ENCODE measurements at places on chromosomes 2 and 18.

- DNase-seq = no peak
Measured at GRCh38 chr18:26003817-26004216, 86.6 kb downstream of the SS18 start.

GRCh38 chr2:197704434-197705120, 592 bp upstream of the MARS2 start:
- no peak for DNase-seq

GRCh38 chr2:126699716-126700581, 44.0 kb downstream of the GYPC start:
- no peak for DNase-seq

- DNase-seq = no peak
Measured at GRCh38 chr2:69570474-69570873, 73.1 kb downstream of the AAK1 start.

GRCh38 chr2:64192664-64193105, 48.5 kb upstream of the PELI1 start:
- DNase-seq = no peak

DNA sequence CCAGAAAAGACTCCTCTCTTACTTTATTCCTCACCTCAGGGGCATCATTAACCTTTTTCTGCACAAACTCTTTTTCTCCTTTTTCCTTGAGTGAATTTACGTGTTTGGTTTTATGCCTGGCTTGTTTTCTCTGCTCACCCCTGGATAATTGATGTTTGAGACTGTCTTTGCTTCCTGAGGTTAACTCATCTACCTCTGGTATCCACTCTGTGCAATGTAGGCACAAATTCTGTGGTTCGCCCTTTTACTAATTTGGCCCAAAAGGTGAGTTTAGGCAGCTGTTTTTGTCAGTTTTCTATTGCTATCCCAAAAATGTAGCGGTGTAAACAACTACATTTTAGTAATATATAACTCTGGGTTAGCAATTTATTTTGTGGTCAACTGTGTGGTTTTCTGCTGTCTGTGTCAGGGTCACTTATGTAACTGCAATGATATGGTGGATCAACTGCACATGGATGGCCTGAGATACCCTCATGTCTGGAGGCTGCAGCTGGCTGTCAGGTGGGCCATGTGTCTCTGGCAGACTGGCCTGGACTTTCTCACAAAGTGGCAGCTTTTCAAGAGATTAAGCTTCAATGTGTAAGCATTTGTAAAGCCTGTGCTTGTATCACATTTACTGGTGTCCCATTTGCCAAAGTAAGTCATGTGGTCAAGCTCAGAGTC, 329.7 kb downstream of the FSIP2 start:
- DNase-seq = no peak

GRCh38 chr18:49645841-49646351, 84.0 kb downstream of the LIPG start:
- DNase-seq = no peak

DNA sequence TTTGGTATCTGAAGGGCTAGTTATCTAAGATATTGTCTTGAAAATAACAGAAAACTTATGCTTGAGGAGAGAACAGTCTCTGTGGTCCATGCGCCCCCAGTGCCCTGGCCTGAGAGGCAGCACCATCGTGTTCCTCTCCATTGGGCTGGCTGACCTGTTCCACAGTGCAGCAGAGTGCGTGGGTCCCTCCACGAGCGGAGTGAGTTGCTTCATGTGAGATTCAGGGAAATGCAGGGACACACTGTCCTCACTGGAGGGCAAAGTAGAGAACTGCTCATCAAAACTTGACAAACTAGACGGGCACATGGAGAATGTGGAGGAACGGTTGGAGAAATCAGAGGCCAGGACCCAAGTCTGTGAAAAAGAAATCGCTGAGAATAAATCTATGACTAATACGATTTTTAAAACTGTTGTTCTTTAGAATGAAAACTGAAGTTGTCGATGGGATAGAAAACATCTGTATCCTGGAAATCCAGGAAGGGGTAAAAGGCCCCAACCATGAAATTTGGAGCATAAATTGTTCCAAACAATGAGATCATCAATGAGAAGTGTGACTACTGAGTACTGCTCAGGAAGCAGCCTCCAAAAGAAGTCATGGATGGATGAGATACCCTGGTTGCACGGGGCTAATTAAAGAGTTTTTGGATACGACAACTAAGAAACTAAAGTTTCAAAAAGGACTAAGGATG, 58.1 kb downstream of the REV1 start:
- DNase-seq = no peak

GRCh38 chr2:105582952-105583660, 161.6 kb upstream of the NCK2 start:
- no peak for DNase-seq

GRCh38 chr2:168462543-168463045, 6.5 kb downstream of the CERS6 start:
- DNase-seq = no peak

DNA sequence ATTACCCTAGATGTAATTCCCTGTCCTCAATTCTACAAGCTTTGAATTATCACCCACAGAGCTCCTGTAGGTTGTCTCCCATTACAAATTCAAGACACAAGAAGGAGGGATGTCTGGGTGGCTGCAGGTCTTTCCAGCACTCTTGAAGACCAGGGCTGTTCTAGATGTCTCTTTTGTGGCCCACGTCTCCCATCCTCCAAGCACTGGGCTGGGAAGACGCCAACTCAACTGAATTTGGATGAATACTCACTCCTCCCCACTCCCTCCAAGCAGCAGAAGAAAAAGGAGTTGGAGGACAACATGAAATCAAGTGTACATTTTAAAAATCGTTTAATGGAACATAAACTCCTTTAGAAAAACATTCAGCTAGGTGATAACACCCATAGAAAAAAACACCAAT, 31.2 kb downstream of the SMAD7 start:
- DNase-seq = no peak

DNA sequence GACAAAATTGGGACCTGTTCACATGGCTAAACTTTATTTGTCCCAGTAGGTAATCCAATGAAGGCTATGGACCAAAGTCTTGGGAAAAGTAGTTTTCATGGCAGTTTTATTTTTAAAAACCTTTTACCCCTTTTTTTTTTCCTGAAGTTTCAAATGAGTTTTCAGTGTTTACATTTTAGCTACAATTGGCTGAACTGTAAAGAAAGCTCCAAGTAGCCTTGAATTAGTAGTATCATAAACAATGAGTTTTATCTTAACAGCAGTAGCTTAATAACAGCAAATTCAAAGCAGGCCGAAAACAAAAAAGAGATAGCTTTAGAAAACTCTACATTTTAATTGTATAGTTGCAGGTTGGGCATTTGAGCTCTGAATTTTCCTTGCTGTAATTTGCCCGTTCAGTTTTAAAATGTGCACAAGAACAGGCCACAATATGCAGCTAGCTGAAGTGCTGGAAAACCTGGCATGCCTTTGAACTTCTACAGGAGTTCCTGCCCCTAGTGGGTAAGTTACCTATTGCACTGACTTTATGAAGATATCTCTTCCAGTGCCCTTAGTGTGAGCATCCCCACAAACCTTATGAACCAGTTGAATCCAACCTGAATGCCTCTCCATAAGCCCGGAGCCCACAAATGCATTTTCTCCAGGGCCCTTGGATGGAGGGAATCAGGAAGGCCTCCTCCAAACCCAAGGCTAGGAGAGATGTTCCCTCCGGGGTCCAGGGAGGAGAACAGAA, 106.7 kb downstream of the XRCC5 start:
- no peak for DNase-seq

GRCh38 chr2:83055376-83056010, 1403.6 kb downstream of the SUCLG1 start:
- DNase-seq = no peak

GRCh38 chr2:152056418-152056817, 42.4 kb downstream of the CACNB4 start:
- DNase-seq = no peak

GRCh38 chr18:4231260-4231659, 223.8 kb downstream of the DLGAP1 start:
- DNase-seq = no peak

GRCh38 chr2:179233626-179234430, 30.8 kb downstream of the SESTD1 start:
- DNase-seq = no peak

GRCh38 chr2:144374163-144374661, 145.7 kb downstream of the ZEB2 start:
- DNase-seq = no peak

DNA sequence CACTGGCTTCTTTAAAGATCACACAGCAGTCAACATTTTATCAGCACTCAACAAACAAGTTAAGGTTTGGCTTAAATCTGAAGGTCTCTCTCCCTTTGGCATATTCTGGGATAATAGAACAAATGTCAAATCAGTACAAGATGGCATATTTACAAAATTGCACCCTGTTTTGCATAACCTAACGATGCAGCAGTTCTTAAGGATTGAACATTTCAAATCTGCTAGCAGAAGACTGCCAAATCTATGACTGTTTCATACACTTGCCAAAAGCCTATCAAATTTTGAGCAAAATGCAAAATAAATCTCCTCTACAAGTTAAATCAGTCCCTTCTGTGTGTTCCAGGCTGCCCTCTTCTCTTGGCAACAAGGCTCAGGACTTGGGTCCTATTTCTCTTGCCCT, 73.6 kb downstream of the DPP4 start:
- DNase-seq = no peak

DNA sequence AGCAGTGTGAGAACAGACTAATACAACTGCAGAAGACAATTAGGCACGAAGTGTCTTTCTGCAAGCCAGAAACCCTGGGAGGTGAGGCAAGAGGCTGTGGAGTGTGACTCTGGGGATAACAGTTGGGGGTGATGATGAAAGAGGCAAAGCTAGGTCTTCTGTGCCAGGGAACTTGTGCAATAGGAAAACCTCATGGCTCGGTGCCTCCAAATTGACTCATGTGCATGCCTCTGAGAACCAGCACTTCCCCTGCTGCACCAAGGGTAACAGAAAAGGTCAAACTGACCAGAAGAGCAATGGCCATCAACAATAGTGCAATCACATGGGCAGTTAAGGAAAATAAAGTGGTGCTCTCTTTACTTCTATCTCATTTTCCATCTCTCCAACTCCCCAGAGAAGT, 136.4 kb downstream of the SCG2 start:
- no peak for DNase-seq

DNA sequence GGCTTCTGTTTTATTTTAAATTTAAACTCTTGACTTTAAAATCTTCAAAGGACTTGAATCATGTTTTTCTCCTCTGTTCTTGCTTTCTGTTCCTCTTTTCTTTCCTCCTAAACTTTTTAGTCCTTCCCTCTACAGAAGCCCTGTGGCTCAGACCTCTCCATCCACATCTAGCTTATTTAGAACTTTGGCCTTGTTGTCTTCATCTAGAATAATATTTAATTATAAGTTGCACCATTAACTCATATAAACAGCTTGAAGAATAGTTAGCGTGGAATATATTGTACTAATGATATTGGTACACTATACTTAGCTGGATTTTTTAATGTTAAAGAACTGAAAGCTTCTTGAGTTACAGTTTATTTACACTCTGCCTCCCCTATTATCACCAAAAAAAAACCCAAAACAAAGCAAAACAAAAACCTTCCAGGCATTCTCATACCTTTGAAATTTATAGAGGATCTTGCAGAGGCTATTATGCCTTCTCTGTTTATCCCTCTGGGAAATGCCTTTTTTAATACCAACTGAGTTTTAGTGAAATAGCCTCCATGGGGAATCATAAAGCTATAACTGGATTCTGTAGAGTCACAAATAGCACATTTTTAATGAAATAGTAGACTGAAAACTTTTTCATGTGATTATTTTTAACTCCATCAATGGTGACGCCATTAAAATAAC, 9.2 kb upstream of the CCDC141 start:
- DNase-seq = no peak

- no peak for DNase-seq
Measured at GRCh38 chr2:200650195-200650594, 64.4 kb downstream of the AOX1 start.

GRCh38 chr2:102005449-102005848, 13.7 kb downstream of the IL1R2 start:
- no peak for DNase-seq

DNA sequence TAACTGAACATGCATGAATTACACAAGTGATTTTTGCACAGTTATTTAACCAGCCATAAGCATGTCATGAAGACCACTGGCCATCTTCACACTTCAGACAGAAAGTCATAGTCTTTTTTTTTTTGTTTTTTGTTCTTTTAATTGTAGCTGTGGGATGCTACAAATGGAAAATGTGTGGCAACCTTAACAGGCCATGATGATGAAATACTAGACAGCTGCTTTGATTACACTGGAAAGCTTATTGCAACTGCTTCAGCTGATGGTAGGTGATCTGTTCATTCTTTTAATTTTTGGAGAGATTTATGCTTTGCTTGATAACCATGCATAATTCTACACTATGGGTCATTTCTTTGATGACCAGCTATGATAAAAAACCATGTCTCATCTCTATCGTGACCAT, 35.6 kb downstream of the DAW1 start:
- no peak for DNase-seq

DNA sequence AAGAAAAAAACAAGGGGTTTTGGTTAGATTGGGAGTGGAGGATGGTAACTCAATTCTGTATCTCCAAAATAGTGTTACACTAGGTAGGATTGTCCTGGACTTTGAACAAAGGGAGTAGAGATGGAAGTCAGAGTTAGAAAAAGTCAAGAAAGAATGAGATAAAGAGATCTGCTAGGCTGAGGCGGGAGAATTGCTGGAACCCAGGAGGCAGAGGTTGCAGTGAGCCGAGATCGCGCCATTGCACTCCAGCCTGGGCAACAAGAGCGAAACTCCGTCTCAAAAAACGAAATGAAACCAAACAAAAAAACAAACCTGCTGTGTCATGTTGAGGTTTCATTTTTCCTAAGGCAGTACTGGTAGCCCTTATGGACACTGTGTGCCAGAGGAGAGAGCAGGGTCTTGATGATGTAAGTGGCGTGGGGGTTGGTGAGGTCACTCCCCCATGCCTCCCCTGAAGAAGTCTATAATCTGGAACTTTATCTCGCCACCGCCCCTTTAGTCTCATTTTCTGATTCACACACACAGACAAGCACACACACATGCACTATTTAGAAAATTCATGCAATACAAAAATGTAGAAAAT, 10.5 kb downstream of the DRC1 start:
- no peak for DNase-seq

DNA sequence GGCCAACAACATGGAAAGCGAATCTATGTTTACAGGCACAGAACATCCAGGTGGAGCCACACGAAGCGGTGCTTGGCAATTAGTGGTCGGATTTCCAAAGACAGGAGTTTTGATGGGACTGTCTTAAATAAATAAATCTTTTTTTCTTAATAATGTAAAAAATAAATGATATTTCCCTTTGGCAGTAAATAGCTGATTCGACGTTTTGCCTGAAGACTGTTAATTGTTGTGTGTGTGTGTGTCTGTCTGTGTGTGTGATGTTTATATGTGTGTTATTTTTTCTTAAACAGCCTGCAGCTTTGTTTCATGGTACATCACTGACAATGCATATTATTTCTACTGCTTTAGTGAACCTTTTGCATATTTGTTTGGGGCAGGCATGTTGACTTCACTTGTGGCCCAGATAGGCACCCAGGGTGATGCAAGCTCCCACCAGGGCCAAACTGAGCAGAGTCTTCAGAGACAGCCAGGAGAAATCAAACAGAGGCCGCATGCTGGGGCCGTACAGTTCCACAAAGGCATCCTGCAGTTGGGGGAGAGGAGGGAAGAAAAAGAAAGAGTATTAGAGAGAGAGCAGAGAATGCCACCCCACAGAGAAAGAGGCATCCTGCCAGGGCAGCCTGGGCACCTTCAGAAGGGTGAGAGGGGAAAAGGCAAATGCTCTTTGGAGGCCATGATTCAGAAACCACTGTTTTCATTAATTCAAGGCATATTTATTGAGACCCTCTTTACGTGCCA, 191.2 kb downstream of the BCL2 start:
- no peak for DNase-seq

- DNase-seq = no peak
Measured at GRCh38 chr2:240387669-240388358, 47.6 kb upstream of the GPC1 start.

Data from stimulated activated CD8-positive, alpha-beta memory T cell treated with anti-CD3 and anti-CD28 coated beads, Interleukin-4, amount 100 ng/mL, for 24 hours (primary cell).